ENCODE measurements at places on chromosomes 2 and 18.

DNA sequence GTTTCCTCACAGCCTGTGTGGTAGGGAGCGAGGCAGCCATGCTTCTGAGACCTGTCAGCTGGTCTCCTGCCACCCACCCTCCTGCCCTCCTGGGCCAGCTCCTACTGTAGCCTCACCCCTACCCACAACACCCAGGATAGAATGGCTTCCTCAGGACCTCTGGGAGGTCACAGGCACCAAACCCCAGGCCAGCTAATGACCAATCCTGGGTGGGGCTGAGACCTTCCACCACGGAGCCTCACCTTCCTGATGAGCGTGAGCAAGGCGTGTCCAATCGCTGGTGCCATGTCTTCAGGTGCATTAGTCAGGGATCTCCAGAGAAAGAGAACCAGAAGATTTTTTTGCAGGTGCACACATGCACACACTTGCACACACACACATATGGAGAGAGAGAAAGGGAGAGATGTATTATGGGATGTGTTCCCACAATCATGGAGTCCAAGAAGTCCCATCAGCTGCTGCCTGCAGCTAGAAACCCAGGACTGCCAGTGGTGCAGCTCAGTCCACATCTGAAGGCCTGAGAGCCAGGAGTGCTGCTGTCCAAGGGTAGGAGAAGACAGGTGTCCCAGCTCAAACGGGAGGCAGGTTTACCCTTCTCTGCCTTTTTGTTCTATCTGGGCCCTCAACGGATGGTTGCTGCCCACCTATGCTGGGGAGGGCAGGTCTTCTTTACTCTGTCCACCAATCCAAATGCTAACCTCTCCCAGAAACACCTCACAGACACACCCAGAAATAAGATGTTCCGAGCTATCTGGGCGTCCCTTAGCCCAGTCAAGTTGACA, 70.4 kb upstream of the HDAC4 start:
- no peak for DNase-seq
- no peak overlapping the region for H3K27ac ChIP-seq
- H3K36me3 ChIP-seq: no peaks in the 10 kb centered on the region
- peaks cover under 1% of the 10 kb centered on the region for H3K4me1 ChIP-seq

DNA sequence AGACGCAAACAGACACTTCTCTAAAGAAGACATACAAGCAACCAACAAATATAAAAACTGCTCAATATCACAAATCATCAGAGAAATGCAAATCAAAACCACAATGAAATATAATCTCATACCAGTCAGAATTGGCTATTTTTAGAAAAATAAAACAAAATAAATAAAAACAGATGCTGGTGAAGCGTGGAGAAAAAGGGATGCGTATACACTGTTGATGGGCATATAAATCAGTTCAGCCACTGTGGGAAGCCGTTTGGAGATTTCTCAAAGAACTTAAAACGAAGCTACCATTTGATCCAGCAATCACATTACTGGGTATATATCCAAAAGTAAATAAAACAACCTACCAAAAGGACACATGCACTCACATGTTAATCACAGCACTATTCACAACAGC, 206.2 kb downstream of the HNMT start:
- DNase-seq: no peak
- H3K27me3 ChIP-seq: no peaks in the 10 kb centered on the region
- no peak overlapping the region for H3K4me3 ChIP-seq
- H3K4me1 ChIP-seq: no peaks in the 10 kb centered on the region
- no peaks in the 10 kb centered on the region for H3K36me3 ChIP-seq
- no peak overlapping the region for H3K27ac ChIP-seq

DNA sequence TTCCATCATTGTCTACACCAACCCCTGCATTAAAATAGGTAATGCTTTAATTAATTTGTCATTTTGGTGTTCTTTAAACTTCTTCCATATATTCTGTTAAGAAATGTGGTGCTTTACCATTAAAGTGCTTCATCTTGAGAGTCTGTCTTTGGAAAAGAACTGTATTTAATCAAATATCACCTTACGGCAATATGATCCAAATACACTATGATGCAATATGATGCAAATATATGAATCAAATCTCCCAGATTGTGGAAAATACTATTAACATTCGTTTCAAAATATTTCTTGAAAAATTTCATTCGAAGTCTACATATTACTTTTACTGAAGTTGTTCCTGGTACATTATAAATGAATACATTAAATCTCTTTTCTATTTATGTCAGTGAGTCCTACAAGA, 23.0 kb downstream of the VPS4B start:
- H3K4me3 ChIP-seq: no peak overlapping the region
- H3K4me1 ChIP-seq: no peaks in the 10 kb centered on the region
- no peak for DNase-seq
- H3K27me3 ChIP-seq: no peaks in the 10 kb centered on the region
- no peak overlapping the region for H3K27ac ChIP-seq
- H3K36me3 ChIP-seq: peaks cover 72% of the 10 kb centered on the region

- no peak for DNase-seq
- H3K36me3 ChIP-seq: no peaks in the 10 kb centered on the region
- H3K27ac ChIP-seq: no peak overlapping the region
- H3K4me3 ChIP-seq: no peak overlapping the region
Observed at GRCh38 chr2:203743441-203743981, 37.1 kb downstream of the CD28 start.

DNA sequence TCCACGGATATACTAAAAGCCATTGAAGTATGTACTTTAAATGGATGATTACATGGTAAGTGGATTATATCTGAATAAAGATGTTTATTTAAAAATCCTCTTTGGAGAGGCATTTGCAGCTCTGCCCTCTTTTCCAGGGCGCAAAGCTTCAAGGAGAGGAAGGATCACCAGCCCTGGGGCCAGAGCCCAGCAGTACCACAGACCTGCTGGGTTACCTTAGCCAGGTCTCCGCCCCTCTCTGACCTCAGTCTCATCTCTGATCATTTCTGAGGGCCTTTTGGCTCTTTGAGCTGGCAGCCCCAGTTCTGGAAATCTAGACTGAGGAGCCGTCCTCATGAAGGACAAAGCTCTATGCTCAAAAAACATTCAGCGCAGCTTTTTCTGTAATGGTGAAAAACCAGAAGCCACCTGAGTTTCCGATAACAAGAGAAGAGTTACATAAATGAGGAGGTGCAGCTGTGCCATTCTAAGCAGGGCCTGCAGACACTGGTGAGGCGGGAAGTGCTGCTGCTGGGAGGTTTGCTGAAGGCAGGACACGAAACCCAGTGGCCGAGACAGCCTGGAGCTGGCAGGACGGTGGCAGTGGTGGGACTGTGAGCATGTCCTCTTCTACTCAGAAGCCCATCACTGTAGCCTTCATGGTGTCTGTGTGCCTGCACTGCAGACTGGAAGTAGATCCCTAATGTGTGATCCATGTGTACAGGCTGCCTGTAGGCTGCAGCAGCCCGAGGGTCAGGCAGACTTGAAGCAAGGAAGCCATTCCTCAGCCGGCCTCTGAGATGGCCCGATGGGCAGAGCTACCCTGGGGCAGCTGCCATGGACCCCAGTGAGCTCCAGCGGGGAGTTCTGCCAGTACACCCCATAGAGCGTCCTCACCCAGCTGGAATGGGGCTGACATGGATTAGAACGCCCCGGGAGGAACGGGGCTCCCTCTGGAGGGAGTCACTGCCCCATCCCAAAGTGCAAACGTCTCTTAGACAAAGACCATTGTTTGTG, 27.7 kb downstream of the ADRA2B start:
- H3K4me1 ChIP-seq: peaks cover 41% of the 10 kb centered on the region
- H3K4me3 ChIP-seq: no peak overlapping the region
- DNase-seq: peak; percentile 55
